ENCODE measurements at places on chromosomes 12 and 14.

- DNase-seq = no peak
Observed at GRCh38 chr14:59819446-59820088, 51.0 kb downstream of the RTN1 start.

GRCh38 chr14:80426683-80427082 lies 215.4 kb upstream of the DIO2 start:
- no peak for DNase-seq

- DNase-seq = no peak
Observed at GRCh38 chr12:94046626-94047410, 101.6 kb upstream of the PLXNC1 start.

DNA sequence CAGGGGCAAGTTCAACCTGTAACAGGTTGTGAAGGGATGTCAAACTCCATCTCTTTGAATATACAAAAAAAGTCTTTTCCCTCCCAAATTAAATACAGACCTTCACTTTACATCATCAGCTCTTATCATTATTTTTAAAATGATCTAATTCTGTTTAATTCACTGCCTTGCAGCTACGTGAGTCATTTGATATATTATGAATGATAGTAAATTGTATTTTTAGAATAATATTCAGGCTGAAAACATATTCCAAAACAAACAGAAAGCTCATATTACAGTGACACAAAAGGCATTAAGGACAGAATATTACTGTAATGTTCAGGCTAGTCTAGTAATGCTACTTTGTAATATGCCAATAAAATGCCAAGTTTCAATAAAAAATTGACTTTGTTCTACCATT lies 53.3 kb downstream of the BCAT1 start:
- DNase-seq = no peak

GRCh38 chr12:109678719-109679118 lies 34.9 kb upstream of the FAM222A start:
- no peak for DNase-seq

GRCh38 chr14:92553438-92553837 lies 39.9 kb downstream of the RIN3 start:
- no peak for DNase-seq

GRCh38 chr12:2614341-2614740 lies 180.4 kb upstream of the FKBP4 start:
- no peak for DNase-seq

Data from stimulated activated CD8-positive, alpha-beta memory T cell treated with anti-CD3 and anti-CD28 coated beads, Interleukin-4, amount 100 ng/mL, for 1 hour (primary cell).